ENCODE measurements at places on chromosomes 3 and 15. TPM values are rescaled to one million over a fixed set of nuclear protein-coding genes. Genes with fewer than 3 reads are reported as not detected.

The CPLX3 gene
- total RNA-seq = 0.19 TPM

DNA sequence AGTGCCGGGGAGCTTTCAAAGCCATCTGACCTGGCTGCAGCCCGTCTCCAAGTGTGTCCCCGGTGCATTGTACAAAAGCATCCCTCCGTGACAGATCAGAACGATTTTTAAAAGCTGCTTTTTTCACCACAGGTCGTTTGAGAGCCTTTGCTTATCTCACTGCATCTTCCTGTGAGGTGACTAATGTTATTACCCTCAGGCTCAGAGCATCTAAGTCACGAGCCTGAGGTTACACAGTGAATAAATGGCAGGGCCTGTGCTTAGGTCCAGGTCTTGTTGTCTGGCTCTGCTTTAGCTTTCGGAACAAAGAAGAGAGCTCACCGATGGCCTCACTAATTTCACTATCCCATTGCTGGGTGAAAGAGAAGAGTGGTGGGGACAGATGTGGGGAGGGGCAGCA is 83.3 kb downstream of the SEC22A start:
- no peak for DNase-seq

The SCN5A gene
- 0.03 TPM for total RNA-seq

The DAG1 gene
- total RNA-seq = 17.0 TPM

DNA sequence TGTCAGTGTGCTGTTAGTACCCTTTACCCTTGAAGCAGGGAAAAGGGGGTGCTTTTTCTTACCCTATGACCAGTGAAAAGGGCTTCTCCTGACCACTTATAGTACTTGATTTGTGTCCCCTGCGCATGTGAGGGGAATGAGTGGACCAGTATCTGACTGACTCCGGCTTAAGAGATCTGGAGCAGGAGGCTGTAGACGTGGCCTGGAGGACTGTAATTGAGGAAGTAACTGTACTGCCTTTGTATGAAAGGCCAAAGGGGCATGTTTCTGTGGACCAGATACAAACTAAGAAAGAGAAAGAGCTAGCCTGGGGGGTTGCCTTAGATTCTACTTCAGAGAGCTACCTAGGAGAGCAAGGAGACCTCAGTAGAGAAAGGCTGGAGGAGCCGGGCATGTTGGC is 89.9 kb upstream of the TBL1XR1 start:
- DNase-seq = no peak

DNA sequence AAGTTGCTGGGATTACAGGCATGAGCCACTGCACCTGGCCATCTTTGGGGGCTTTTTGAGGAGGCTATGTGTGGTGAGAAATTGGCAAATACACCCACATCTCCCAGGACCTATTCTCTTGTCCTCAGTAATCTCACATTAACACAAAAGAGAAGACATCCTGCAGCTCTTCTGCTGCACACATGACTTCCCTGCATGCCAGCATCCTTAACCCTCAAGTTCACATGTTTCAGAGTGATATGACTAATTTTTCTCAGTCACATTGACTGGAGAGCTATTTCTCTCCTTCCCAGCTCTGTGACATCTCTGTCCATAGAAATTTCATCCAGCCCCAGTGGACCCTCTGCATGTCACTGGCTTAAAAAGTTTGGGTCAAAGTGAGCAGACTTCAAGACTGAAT is 1.9 kb upstream of the SKIC8 start:
- DNase-seq = no peak

DNA sequence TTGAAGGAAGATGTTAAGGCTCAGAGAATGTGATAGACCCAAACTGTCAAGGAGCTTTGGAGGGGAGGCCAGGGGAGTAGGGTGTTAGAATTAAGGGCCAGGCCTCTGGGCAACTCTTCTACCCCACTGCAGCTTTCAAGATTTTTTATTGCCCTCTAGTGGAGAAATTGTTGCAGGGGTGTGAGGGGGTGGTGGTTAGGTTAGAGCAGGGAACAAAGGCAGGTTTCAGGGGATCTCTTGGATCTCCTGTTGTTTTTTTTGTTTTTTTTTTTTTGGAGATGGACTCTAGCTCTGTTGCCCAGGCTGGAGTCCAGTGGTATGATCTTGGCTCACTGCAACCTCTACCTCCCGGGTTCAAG is 1.4 kb upstream of the SEC13 start:
- DNase-seq = no peak

- no peak for DNase-seq
Observed at GRCh38 chr3:156693166-156693565, 18.8 kb downstream of the TIPARP start.

DNA sequence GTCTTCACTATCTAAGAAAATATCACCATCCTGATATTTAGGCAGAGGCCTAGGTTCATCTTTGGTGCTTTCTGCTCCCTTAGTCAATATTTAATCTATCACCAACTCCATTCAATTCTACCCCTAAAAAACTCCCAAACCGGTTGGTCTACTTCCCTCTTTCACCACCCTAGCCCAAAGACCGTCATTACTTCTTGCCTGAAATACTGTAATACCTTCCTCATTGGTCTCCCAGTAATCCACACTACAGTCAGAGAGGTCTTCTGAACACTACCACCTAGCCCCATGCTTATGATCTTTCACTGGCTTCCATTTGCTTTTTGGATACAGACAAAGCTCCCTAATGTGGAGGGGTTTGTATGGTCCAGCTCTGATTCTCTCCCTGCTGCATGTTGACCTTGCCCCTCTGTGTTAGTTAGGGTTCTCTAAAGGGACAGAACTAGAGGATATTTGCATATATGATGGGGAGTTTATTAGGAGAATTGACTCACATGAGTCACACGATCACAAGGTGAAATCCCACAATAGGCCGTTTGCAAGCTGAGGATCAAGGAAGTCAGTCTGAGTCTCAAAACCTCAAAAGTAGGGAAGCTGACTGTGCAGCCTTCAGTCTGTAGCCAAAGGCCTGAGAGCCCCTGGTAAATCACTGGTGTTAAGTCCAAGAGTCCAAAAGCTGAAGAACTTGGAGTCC is 36.4 kb upstream of the ATP2C1 start:
- peak; percentile 19 for DNase-seq

The CACNA2D3 gene
- not detected for total RNA-seq

- DNase-seq = no peak
Observed at GRCh38 chr3:137692803-137693431, 71.2 kb upstream of the SOX14 start.

DNA sequence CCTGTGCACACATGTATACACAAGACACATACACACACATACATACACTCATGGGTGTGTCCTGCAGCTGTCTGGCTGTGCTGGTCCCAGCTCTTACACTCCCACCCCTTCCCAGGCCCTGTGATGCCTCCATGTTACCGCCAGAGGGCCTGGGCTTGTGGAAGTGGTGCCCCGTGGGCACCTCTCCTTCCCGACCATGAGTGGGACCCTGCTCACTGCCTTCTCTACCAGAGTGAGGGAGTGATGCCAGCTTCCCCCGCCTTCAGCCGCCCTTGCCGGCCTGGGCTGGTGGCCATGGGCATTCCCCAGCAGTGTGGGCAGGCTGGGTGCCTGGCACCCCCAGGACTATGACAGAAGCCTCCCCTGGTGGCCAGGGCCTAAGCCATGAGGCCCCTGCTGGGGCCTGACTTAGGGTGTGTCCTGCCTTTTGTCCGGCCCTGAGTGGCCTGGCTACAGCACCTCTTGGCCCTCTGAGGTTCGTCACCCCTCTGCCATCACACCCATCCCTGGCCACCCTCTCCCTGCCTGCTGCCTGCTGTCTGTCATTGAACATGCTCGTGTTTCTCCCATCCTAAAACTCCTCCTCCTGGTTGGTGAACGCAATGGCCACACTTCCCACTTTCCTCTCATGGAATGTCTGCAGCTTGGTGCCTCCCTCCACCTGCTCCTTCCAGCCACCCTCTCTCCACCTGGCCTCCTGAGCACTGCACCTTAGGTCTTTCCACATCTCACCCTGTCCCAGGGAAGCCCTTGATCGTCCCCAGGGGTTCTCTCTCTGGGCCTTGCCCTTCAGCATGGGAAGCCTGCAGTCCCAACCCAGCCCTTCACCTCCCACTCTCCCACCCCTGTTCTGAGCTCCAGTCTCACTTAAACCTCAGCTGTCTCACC is 14.6 kb downstream of the HDAC11 start:
- DNase-seq = no peak

The C2CD4A gene
- total RNA-seq = 0.11 TPM

GRCh38 chr15:33310481-33311311 is at the start of gene RYR3:
Gene RYR3, plus strand, starts transcription at chr15:33310967. Its CDS starts 79 bp downstream, at chr15:33311046.
- DNase-seq = no peak

GRCh38 chr15:51335538-51336410 is 2.6 kb downstream of the CYP19A1 start:
- no peak for DNase-seq

GRCh38 chr15:22813844-22814243 is 24.6 kb upstream of the NIPA2 start:
- DNase-seq = no peak

DNA sequence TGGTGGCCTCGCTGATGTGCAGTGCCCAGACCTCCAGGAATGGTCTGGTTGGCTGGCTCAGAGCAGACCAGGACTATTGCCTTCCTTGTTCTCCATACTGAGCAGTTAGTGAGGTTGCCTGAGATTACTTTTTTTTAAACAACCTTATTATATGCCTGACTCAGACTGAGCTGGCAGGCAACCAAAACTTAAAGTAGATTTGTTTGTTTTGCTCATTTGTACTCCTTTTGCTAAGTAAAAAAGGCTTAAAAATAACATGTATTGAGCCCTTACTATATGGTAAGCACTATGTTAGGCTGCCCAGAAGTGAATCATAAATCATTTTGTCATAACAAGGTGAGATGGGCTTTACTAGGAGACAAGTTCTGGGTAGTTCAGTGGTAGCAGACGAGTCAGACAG is 92.4 kb downstream of the GHSR start:
- DNase-seq = no peak

The ERC2 gene
- total RNA-seq = not detected

DNA sequence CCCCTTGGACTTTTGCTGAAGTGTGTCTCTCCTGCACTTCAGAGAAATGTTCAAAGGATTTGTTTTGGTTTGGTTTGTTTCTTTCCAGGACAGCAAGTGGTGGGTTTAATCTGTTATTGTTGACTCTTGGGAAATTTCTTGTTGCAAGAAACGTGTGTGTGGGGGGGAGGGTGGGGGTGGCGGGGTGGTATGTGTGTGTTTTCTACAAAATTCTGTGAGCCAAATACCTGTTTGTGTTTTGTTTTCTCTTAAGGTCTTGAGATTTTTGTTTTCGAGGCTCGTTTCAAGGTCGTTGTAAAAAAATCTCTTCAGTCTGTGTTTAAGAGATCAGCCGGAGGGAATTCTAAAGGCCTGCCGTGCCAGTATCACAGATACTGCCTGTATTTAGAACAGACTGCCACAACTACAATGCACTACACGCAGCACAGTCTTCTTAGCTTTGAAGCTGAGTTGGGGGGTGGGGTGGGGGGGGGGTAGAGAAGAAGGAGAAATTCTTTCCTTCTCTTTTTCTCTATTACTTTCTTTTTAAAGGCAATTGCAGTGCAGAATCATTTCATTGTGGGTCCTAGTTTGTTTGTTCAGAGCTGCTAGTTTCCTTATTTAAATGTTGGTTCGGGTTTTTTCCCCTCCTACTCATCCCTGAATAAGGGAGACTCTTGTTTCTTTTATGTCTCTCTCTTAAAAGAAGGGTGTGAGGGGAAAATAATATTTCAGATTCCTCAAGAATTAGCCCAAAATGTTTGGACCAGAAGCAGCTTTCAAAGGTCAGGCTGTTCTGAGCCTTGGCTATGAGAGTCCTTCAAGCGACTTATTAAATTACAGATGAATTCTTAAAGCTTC is 1.4 kb upstream of the BCL6 start:
- no peak for DNase-seq

DNA sequence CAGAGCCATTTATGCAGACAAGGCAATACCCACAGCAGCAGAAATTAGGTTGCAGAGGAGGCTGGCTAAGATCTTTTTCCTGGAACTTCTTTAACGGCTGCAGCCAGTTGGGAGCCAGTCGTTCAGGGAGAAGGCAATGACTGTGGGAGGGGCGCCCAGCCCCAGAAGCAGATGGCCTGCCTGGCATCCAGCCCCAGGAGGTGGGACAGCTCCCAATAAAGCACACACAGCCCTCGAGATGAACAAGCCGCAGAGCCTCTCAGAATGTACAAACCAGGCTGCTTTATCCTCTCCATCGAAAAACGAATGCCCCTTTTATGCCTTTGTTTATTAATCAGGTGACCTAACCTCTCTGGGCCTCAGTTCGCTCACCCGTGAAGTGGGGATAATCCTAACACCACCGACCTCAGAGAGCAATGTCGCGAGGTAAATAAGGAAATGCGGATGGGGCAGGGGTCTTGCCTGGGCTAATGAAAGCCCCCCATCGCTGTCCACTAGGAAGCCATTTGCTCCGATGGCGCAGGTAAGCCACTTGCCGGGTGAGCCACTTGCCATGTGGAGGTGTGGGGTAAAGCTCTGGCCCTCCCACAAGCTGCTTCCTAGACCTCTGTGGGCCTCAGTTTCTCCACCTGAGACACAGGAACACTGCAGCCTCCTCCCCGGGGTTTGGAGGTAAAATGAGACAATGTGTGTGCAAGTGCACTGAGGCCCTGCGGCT is 35.8 kb downstream of the MGLL start:
- no peak for DNase-seq

DNA sequence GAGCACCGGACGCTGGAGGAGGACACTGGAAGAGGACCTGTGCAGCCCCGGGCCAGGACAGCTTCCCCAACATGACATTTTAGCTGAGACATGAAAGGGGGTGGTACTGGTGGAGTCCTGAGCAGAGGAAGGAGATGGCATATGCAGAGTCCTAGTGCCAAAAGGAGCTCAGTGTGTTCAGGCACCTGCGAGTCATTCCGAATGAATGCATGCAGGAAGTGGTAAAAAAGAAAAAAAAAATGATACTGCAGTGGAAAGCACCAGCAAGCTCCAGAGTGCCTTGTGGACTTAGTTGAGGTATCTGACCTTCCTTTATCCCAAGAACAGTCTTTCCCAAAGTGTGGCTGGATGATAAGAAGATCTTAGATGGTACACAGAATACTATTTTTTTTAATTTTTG is 6.6 kb upstream of the ZNF148 start:
- no peak for DNase-seq

- no peak for DNase-seq
Observed at GRCh38 chr3:107599772-107600145, 77.0 kb downstream of the BBX start.

The TOMM70 gene
- total RNA-seq = 30.5 TPM

The FBXW12 gene
- not detected for total RNA-seq

DNA sequence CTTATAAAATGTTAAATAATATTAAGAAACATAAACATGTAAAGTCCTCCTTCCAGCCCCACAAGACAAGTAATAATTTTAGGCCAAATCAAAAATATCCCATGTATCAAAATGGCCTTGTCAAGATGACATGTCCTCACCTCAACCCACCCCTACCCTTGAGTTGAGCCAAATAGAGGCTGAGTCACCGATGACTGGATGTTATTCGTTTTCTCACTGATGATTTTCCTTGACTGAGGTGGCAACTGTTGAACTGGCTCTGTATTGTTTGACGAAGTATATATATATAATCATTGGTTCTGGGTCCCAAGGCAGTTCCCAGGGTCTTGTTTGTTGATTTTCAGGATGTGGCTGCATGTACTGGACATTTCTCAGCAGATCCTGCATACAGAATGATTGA is 75.3 kb downstream of the TMEM108 start:
- no peak for DNase-seq

DNA sequence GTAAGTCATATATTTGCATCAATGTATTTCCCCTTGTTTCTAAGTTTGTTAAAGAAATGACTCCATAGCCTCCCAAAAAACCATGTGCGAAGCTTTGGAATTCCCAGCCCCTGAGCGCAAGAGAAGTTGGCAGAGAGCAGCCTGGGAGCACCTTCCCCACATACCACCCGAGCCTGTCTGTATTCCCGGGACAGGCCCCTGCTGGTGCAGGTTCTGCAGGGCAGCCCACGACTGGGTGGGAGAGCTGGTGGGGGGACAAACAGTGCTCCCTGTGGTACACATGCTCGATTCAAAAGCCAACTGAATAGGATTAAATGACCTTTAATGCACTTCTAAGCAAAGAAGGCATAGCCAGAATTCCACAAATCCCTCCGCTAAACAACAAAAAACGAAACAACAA is 74.6 kb upstream of the SNRPA1 start:
- DNase-seq = no peak
